T-cell (primary cell): ENCODE measurements at places on chromosomes 5 and 9.

GRCh38 chr9:98707166-98708102 lies 1.3 kb downstream of the GABBR2 start:
- H3K4me3 ChIP-seq: no peak overlapping the region
- H3K27me3 ChIP-seq: peaks cover 13% of the 10 kb centered on the region
- DNase-seq: no peak
- H3K27ac ChIP-seq: no peak overlapping the region

DNA sequence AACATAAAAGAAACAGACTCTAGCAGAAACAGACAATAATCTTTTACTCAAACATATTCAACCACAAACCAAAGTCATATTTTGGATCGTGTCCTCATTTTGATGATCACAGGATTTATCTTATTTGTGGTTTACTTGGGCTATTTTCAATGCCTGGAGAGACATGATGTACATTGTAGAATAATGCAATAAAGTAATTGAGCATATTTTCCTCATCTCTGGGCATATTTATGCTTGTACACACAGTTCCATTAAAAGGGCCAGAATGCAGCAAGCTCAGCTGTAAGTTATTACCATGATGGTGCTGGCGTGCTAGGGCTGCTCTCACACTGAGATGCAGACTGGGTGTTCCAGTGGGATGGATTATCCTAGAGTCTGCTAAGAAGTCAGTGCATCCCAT lies 456.7 kb downstream of the TLE4 start:
- DNase-seq: no peak
- no peak overlapping the region for H3K27ac ChIP-seq
- no peak overlapping the region for H3K4me3 ChIP-seq

- H3K27ac ChIP-seq: no peak overlapping the region
- no peaks in the 10 kb centered on the region for H3K4me1 ChIP-seq
- H3K4me3 ChIP-seq: no peak overlapping the region
- H3K27me3 ChIP-seq: no peaks in the 10 kb centered on the region
- H3K36me3 ChIP-seq: no peaks in the 10 kb centered on the region
Observed at GRCh38 chr5:124372457-124372856, 374.0 kb downstream of the ZNF608 start.

GRCh38 chr5:93967923-93968322 lies 226.5 kb upstream of the POU5F2 start:
- H3K36me3 ChIP-seq: no peaks in the 10 kb centered on the region
- H3K27ac ChIP-seq: no peak overlapping the region
- H3K27me3 ChIP-seq: no peaks in the 10 kb centered on the region
- no peak overlapping the region for H3K4me3 ChIP-seq
- no peak for DNase-seq
- no peaks in the 10 kb centered on the region for H3K4me1 ChIP-seq

DNA sequence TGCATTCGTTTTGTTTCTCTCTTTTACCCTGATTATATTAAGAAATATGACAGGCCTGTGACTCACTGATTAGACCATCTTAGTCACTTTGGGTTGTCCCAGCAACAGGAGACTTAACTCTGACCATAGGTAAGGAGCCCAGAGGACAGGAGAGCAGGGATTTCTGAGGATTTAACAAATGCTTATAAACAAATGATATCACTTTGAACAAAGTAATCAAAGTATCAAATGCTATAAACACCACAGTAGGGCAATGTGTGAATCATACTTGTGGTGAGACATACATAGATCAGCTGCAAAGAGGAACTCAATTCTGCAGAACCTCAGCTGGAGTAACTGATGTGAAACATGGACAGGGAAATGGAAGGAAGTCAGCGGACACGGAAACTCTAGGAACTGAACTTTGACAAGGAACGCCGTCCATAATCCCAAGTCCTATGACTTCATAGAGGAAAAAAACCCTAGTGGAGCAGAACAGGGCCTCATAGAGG lies 190.6 kb upstream of the MSX2 start:
- H3K36me3 ChIP-seq: no peaks in the 10 kb centered on the region
- no peaks in the 10 kb centered on the region for H3K4me1 ChIP-seq
- no peak for DNase-seq
- no peak overlapping the region for H3K27ac ChIP-seq
- no peaks in the 10 kb centered on the region for H3K27me3 ChIP-seq
- no peak overlapping the region for H3K4me3 ChIP-seq

- no peaks in the 10 kb centered on the region for H3K36me3 ChIP-seq
- no peak for DNase-seq
- H3K4me1 ChIP-seq: peaks cover 74% of the 10 kb centered on the region
- H3K4me3 ChIP-seq: no peak overlapping the region
Observed at GRCh38 chr5:176652136-176652535, 4.9 kb downstream of the TSPAN17 start.

DNA sequence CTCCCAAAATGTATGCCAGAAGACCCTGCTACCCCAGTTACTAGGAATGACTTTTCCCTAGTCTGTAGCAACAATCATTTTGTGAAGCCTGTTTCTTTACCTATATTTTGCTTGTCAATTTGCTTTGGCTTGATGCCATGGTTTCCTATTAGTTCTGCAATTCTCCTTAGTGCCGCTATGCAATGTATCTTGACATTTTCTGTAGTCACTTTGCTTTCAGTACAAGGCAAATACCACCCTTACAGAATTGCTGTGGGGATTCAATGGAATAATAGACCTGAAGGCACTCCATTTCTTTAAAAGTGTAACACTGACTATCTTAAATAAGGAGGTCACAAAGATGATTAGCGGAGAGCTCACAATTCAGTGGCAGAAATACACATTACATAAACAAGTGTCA lies 291.1 kb downstream of the NR2F1-AS1 start:
- no peak overlapping the region for H3K4me3 ChIP-seq
- no peaks in the 10 kb centered on the region for H3K27me3 ChIP-seq

DNA sequence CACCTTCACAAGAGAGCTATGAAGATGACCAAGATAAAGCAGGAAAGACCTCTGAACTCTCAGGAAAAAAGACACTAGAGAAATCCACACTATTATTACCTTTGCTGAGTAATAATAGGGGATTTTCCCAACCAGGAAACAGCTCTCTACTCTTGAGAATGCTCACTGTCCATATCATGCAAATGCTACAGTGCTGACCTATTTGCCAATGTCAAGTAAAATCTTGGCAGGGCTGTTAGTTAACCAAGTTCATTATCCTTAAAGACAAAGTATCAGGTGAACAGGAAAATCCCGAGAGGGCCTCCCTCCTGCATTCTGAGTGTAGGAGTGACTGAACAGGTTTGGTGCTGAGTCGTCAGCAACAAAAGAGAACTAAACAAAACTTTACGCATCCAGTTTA lies 306.6 kb downstream of the ACTL7B start:
- no peak overlapping the region for H3K27ac ChIP-seq
- DNase-seq: no peak
- no peak overlapping the region for H3K4me3 ChIP-seq
- H3K36me3 ChIP-seq: no peaks in the 10 kb centered on the region
- H3K4me1 ChIP-seq: no peaks in the 10 kb centered on the region

DNA sequence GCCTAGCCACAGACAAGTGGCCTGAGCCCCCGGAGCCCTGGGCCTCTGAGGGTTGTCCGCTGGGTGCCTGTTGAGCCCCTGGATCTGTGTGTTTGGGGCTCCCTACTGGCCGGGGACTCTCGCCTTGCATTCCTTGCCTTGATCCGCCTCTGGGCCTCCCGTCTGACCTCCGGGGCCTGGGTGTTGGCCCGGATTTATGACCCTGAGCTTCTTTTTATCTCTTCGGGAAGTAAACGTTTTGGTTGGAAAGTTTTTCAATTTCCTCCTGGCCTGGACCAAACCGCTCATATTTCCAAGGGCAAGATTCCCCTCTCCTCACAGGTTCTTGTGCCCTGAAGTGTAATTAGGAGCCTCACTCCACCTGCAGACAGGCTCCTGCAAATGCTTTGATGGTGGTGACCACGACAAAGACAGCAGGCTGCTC lies 69.3 kb upstream of the EGFLAM start:
- no peak for DNase-seq
- H3K27ac ChIP-seq: no peak overlapping the region
- H3K27me3 ChIP-seq: peaks cover 2% of the 10 kb centered on the region
- no peak overlapping the region for H3K4me3 ChIP-seq

DNA sequence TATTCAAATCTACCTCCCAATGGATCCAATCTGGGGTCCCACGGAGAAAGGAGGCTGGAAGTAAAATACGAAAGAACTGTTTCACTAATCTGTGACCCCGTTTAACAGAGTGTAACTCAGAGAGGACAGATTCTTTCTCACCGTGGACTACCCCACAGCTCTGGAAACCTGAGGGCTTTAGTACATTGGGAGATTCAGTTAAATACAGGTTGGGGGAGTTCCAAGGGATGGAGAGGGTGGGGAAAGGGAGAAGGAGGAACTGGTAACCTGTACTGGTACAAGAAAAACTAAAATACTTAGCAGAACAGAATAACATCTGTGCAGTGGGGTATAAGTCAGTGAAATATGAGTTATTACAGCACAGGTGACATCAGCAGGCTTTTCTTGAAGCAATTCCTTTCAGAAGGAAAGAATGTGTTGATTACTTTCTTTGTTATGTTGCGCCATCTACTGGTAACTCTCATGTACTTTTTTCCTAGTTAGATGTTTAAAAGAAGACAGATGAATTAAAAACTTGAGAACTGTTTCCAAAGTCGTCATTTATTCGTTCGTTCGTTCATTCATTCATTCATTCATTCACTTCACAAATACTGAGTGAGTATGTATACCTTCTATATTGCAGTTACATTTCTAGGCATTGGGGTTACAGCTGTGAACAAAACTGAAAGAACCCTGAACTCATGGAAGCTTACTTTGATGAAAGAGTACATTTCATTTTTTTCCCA lies 30.0 kb upstream of the STOM start:
- DNase-seq: no peak
- H3K36me3 ChIP-seq: no peaks in the 10 kb centered on the region
- no peaks in the 10 kb centered on the region for H3K27me3 ChIP-seq
- no peaks in the 10 kb centered on the region for H3K4me1 ChIP-seq
- H3K27ac ChIP-seq: no peak overlapping the region

DNA sequence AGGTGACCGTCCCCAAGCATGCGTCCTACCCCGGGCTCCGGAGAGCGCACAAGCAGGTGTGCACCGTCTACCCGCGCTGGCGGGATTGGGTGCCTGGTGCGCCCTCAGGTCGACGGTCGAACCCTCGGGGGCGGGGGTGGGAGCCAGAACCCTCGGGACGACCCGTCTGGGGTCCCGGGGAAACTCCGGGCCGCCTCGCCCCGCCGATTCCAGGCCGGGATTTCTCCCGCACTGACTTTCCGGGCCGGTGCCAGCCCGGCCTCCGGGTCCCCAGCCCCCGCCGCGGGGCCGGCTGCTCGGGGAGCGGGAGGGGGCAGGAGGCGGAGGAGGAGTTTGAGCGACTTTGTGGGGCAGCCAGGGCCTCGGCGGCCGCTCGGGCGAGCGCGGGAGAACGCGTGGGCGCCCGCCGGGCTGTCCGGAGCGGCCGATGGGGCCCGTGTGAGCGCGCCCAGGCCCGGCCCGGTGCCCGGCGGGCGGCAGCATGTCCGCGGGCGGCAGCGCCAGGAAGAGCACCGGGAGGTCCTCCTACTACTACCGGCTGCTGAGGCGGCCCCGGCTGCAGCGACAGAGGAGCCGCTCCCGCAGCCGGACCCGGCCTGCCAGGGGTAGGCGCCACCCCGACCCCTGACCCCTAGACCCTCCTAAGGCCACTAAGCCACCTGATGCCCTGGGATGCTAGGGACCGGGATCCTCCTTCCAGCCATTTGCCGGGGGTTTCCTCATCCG lies at the start of gene DAB2IP:
TSS of gene DAB2IP (plus strand) at position 340 of the 726 bp plus-strand sequence. CDS start at position 482, 142 bp downstream.
- H3K36me3 ChIP-seq: no peaks in the 10 kb centered on the region
- no peak within 1 kb of the TSS for H3K27ac ChIP-seq
- peaks cover 14% of the 10 kb centered on the region for H3K4me1 ChIP-seq
- no peak within 1 kb of the TSS for H3K4me3 ChIP-seq
- no peak for DNase-seq

DNA sequence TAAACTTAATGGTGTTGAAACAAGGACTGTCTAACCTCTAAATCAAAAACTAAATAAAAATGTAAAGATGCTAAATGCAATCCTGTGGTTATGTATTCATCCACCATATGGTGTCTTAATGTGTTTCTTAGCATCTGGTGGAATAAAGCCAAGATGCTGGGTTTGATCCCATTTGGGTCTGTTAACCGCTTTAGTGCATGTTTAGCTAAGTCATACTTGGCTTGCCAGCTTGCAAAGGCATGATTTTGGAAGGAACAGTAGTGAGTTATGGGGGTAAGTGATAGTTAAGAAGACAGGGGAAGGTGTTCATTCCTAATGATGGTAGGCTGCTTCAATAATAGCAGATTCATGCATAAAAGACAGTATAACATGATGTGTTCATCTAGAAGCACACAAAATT lies 139.0 kb upstream of the SLC27A6 start:
- no peak overlapping the region for H3K4me3 ChIP-seq
- no peaks in the 10 kb centered on the region for H3K4me1 ChIP-seq
- H3K36me3 ChIP-seq: no peaks in the 10 kb centered on the region
- no peaks in the 10 kb centered on the region for H3K27me3 ChIP-seq
- no peak overlapping the region for H3K27ac ChIP-seq

GRCh38 chr9:40935336-40935735 lies 193.1 kb downstream of the FOXD4L6 start:
- H3K4me1 ChIP-seq: no peaks in the 10 kb centered on the region
- H3K36me3 ChIP-seq: no peaks in the 10 kb centered on the region
- no peak overlapping the region for H3K4me3 ChIP-seq
- no peak for DNase-seq
- H3K27me3 ChIP-seq: no peaks in the 10 kb centered on the region
- H3K27ac ChIP-seq: no peak overlapping the region

- DNase-seq: no peak
- H3K27ac ChIP-seq: no peak overlapping the region
- H3K27me3 ChIP-seq: no peaks in the 10 kb centered on the region
- H3K4me3 ChIP-seq: no peak overlapping the region
- H3K4me1 ChIP-seq: no peaks in the 10 kb centered on the region
Observed at GRCh38 chr9:8600914-8601680, 801.5 kb upstream of the DMAC1 start.

DNA sequence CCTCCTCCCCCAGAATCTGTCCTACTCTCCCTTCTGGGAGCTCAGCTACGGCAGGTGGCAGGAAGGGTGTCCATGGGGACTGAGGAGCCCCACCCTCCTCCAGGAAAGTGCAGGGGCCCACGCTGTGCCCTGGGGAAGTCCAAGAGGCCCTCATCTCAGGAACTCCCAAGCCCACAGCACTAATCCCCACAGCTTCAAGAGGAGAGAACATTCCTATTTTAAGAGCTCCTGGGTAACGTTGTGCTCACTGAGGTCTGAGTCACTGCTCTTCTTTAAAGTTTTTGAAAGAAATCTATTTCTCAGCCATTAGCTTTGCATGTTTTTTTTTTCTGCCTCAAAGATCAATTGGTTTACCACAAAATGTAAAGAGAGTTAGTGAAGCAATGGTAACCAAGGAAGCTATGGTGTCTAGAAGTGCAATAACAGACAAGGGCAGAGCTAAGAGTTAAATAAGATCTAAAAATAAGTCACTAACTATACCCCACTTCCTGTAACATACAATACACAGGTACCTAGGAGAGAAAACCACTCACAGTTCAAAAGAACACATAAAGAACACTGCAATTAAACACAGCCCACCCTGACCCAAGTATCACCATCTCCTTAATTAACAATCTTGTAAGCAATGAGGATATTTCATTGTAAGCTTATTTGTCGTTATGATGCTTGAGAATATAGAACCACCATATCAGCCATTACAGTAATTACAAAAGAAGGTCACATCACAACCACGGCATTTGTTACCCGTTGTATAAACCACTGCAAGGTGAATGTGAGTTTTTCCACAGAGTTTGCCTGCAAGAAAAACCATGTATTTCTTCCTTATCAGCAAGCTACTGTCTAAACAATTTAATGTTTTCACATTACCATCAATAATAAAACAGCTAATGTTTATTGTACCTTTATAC lies 382.3 kb upstream of the SLC30A5 start:
- no peaks in the 10 kb centered on the region for H3K36me3 ChIP-seq
- no peaks in the 10 kb centered on the region for H3K27me3 ChIP-seq
- H3K27ac ChIP-seq: peak overlapping the region; percentile 86
- peak overlapping the region; percentile 5 for H3K4me3 ChIP-seq
- no peak for DNase-seq
- H3K4me1 ChIP-seq: peaks cover 14% of the 10 kb centered on the region
